ENCODE measurements at places on chromosomes 11 and 22.

DNA sequence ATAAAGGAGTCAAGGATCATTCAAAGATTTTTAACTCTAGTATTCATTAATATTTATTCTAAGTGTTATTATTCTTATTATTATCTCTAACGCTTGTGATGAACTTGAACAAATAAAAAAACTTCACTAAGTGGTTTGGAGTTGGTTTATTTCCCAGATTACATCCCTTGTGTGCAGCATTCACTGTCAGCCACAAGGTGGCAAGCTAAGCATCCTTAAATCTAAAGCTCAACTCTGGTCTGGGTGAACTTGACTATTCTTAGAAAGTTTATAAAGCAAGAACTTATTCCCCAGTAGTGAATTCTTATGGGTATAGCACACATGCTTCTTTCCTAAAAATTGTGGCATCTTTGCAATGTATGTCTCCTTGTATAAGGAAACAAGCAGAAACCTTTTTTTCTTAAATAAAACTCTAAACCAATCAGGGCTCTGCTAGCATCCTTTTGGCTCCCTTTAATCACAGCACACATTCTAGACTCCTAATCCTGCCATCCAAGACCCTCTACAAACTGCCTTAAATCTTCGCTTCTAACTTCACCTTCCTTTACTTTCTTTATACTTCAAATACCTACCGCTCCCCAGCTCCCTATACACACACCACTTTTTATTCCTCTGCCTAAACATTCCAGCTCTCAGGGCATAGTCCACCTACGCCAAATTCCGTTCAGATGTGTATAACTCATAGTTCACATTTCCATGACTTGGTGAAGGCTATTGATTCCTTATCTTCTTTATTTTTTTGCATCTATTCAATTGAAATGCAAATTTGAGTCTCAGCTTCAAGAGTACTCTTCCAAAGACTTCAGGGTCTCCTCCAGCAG is 1068.8 kb downstream of the DLG2 start:
- DNase-seq: no peak

GRCh38 chr11:92644595-92645445 is 324.6 kb upstream of the MTNR1B start:
- no peak for DNase-seq

DNA sequence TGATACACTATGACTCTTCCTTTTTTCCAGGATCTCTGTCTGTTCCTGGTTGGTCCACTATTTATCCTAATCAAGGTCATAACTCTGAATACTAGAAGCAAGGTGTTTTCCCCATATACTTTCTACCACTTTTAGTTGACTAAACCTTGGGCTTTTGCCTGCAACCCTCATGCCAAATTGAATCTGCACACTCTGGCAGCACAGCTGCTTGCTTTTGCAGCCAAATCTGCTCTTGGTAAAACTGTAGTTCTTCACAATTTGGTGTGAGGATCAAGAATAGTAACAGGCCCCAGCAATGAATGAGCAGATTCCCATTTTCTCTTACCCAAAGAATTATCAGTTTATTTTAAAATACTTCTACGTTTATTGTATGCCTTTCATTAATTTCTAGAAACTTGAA is 586.5 kb upstream of the CNTN5 start:
- DNase-seq: no peak

- no peak for DNase-seq
Observed at GRCh38 chr11:14541192-14541947, 21.2 kb upstream of the PSMA1 start.

DNA sequence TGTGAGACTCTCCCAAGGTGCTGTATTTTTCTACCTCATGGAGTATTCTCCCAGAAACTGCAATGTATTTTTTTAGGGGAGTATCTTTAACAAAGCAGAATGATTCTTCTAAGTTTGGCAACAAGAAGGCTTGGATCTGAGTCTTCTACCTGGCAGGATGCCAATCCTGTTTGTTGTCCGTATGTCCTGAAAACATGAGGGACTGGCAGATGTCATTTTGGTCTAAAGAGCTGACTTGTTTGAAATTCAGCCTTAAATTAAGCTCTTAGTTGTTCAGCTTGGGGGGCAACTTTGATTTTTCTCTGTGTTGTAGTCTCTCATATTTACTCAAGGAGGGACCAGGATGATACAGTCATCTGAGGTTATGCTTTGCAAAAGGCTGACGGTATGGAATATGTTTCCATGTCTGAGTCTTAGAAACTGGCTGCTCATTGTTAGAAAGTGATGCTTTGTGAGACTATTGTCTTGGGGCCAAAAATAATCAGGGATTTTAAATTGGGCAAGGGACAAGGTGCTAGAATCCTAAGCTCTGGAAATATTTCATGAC is 9.3 kb downstream of the MRPL16 start:
- no peak for DNase-seq

All from T follicular helper cell (primary cell).